Activated CD8-positive, alpha-beta memory T cell treated with anti-CD3 and anti-CD28 coated beads for 36 hours (primary cell): ENCODE measurements at places on chromosomes 11 and 22. TPM values are rescaled to one million over a fixed set of nuclear protein-coding genes. Genes with fewer than 3 reads are reported as not detected.

Gene BUD13
- total RNA-seq = 33.6 TPM

Gene SHANK3
- 0.06 TPM for total RNA-seq

Gene PAX6
- total RNA-seq = not detected

Gene NEFH
- total RNA-seq = 9.4 TPM

Gene SLC22A8
- total RNA-seq = not detected

Gene HOATZ
- not detected for total RNA-seq

Gene FGF3
- not detected for total RNA-seq

Gene C11orf91
- total RNA-seq = not detected

Gene KDM4E
- not detected for total RNA-seq

Gene OR5AP2
- total RNA-seq = not detected

Gene GGT1
- total RNA-seq = 40.5 TPM

Gene CCDC15
- 3.8 TPM for total RNA-seq

Gene C11orf65
- 0.80 TPM for total RNA-seq

Gene ASCL2
- total RNA-seq = 2.8 TPM

Gene APOBEC3H
- 11.0 TPM for total RNA-seq

Gene PKNOX2
- total RNA-seq = not detected

Gene LRRC55
- total RNA-seq = not detected
